NCI-H1436 (cell line): ENCODE measurements at places on chromosomes 4 and X.

DNA sequence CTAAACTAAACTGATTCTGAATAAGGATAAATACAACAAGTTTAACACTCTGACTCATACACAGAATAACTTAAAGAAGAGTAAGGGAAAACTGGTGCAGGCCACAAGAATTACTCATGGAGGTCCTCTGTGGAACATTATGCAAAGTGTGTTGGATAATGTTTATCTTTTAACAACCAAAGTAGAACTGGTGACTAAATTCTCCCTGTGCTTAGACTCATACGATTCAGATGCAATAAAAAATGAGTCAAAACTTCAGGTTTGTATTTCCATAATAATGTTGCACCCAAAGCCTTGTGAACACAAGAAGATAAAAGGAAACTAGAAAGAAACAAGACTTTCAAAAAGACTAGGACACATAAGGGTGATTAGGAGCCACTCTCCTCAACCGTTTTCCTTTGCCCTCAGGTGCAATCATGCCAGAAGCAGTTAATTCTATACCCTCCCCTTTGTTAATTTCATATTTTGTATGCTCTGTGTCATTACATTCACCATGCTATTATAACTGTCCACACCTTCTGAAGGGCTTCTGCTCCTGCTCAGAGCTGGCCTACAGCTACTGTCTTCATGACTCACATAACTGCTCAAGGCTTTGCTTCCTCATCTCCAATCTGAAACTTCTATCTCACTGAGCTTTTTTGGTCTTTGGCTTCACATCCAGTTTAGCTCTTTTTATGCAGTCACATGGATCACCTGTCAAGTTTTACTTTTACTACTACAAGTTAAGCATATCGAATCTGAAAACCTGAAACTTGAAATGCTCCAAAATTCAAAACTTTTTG lies 60.2 kb downstream of the KCNIP4 start:
- DNase-seq = no peak

- DNase-seq = no peak
Measured at GRCh38 chr4:176953021-176953420, 160.3 kb upstream of the VEGFC start.

DNA sequence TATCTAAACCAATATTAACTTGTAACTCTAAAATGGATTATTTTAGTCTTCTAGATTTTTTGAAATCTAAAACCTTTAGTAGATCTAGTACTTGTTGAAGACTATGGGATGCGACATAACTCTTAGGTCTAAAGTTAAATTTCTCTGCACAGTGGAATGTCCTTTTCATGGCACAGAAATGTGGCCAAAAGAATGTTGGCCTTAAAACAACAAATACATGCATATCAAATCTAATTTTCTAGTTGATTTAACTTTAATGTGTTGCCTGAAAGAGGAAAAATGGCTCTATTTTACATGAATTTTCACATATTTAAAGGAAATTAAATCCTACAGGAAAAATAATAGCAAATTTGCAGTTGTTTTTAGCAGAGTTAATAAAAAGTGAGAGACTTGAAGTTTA lies 30.3 kb downstream of the NFKB1 start:
- DNase-seq = no peak

DNA sequence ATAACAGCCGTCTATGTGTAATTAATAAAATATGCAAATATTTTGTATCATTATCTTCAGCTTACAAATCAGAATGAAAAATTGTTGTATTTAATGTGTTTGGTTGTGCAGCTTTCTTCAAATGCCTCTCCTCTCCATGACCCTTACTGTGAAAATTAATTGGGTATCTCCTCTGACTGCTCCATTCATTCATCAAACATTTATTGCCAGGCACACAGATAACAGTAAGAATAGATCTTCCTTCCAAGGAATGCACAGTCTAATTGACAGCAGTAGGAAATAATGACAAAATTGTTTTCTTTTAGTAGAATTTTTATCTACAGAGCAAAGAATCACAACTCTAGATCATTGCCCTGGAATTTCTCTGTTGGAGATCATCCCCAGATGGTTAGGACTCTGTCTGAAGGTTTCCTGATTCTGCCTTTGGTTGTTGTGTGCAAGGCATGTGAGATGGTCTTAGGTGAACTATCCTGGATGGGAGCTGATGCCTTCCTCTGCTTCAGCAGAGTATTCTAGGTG lies 395.0 kb upstream of the FAT1 start:
- DNase-seq = no peak

DNA sequence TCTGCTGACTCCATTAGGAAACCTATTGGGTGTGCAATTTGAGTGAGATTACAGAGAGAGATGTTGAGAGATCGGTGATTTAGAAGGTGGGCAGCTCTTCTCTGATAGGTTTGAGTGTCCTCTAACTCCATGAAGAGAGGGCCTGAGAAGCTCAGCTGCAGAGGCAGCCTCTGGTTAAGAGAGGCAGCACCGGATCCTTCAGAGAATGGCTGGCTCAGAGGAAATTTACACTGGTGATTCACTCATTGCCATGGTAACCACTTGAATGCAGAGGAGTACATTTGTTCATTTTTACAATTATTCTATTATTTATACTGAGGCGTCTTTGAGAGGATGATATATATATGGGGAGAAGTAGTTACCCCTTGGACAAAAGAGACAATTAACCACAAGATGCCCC lies 171.7 kb downstream of the PDGFRA start:
- DNase-seq = peak; percentile 48

DNA sequence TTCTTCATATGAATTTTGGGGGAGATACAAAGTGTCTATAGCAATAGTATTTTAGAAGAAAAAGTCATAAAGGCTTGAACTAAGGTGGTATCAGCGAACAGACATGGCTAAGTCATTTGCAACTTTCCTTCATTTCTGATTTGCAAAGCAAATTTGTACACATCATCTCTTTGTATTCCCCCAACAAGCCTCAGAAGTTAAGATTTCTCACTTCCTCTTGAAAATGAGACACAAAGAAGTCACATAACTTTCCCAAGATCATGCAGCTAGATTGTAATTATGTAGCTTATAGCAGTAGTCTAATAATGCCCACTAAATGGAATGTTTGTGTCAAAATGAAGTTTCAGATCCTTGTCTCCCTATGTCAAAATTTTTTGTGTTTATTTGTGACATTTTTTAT lies 709.8 kb upstream of the HS3ST1 start:
- no peak for DNase-seq

- no peak for DNase-seq
Measured at GRCh38 chr4:148203056-148203898, 238.9 kb downstream of the NR3C2 start.

DNA sequence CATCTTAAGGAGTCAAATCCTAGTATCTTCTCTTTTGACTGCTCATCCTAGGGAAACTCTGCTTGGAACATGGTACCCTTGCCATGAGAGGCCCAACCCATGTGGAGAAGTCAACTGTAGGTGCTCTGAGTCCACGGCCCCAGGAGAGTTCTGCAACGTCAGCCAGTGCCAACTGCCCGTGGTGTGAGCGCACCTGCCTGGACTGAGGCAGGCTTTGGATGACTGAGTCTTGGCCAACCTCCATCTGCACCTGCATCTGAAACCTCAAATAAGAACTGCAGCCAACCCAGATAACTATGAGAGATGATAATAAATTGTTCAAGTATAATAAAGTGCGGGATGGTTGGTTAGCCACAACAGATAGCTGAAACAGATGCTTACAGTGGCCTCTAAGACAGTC lies 772.0 kb downstream of the TRIML1 start:
- no peak for DNase-seq

- no peak for DNase-seq
Measured at GRCh38 chr4:88742561-88742960, 44.9 kb upstream of the NAP1L5 start.

DNA sequence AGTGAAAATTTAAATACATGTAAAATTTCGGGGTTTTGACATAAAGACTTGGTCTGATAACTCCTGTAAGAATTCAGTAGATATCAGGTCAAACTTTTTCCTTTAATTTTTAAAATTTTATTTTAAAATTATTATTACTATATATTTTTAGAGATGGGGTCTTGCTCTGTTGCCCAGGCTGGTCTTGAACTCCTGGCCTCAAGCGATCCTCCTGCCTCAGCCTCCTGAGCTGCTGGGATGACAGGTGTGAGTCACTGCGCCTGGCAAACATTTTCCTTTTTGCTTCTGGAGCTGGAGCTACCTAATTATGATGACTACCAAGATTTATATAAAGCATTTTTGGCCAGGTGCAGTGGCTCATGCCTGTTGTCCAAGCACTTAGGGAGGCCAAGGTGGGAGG lies 37.3 kb downstream of the KLHL15 start:
- DNase-seq = no peak

- DNase-seq = no peak
Measured at GRCh38 chrX:53795576-53795975, 109.1 kb upstream of the HUWE1 start.

DNA sequence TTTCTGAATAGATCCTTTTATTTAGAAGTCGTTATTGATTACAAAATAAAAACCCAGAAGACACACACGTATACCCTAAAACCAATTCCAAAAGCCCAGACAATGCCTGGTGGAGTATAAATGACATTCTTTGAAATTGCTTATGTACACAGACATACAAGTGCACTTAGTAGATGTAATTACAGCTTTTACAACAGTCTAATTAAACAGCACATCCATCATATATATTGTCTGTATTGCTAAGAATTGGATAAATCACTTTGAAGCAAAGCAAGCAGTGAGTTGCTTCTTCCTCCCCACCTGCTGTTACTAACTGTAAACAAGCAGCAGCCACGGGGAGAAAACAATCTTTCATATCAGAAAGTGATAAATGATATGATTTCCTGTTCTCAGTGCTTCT lies 645.7 kb downstream of the TLL1 start:
- DNase-seq = peak; percentile 92

DNA sequence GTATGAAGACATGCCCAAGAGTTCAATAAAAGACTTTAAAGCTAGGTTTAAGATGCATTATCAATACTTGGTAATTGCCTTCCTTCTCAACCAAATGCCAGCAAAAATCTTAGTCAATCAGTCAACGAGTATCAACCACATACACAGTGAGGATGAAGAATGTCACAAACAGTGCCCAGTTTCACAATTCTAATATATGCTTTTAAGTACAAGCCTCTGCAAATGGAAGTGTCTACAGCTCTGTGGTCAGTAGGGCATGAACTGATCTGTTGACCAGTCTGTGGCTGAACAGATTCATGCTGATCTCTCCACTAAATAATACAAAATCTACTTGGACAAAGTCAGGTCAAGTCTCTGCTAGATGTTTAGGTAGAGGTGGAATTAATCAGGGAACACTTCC lies 27.9 kb downstream of the PPARGC1A start:
- DNase-seq = no peak

GRCh38 chr4:56222514-56222913 lies 164.8 kb downstream of the AASDH start:
- no peak for DNase-seq

DNA sequence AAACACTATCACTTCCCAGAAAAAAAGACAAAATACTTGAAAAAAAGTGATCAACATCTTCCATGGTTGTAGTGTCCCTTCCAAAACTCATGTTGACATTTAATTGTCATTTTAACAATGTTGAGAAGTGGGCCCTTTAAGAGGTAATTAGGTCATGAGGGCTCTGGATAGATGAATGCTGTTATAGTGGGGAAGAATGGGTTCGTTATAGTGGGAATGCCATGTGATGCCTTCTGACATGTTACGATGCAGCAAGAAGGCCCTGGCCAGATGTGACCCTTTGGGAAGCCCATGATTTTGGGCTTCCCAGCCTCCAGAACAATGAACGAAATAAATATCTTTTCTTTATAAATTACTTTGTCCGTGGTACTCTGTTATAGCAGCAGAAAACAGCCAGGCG lies 4.0 kb upstream of the SLC10A6 start:
- no peak for DNase-seq

GRCh38 chr4:174189392-174190015 lies 94.0 kb downstream of the FBXO8 start:
- DNase-seq = no peak

DNA sequence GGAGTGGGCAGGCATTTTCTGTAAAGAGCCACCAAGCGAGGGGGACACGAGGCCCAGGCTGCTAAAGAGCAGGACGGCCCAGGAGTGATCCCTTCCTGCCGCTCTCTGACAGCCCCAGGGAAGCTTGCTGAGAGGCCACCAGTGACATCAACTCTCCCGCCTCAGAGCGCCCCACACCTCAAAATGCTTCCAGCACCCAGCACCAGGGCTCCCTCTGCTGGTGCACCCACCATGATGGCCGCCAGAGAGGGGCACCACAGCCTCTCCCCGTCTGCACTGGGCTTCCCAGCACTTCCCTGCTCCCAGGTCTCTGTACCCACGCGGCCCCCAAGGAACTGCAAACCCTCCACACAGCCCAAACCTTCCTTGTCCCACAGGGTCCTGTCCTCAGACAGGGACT lies 40.4 kb downstream of the GAK start:
- DNase-seq = no peak

DNA sequence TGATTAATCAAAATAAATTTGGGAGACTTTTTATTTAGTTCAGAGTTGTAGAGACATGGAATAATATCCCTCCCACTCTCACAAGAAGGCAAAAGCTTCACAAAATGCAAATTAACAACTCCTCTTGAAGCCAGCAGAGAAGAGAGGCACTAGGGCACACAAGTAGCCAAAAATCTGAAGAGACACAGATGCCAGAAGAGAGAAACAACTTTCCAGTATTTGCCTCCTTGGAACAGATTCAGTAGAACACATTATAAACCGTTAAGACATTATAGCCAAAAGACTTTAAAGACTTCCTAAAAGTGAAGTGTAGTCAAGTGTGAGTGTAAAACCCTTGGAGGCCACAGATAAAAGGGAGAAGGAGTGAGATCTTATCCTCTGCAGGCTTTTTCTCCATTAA lies 1024.9 kb upstream of the ADGRL3 start:
- DNase-seq = no peak

- DNase-seq = no peak
Measured at GRCh38 chrX:100643956-100644860, at the start of gene SRPX2. Gene SRPX2, plus strand, starts transcription at chrX:100644199. Its CDS starts 2,124 bp downstream, at chrX:100646323.
